ENCODE measurements at places on chromosomes 13 and 19.
A peak's percentile ranks its signal among the peaks of the same experiment; 100 is the strongest.

- DNase-seq: no peak
Measured at GRCh38 chr13:52421216-52421615, 15.2 kb upstream of the THSD1 start.

DNA sequence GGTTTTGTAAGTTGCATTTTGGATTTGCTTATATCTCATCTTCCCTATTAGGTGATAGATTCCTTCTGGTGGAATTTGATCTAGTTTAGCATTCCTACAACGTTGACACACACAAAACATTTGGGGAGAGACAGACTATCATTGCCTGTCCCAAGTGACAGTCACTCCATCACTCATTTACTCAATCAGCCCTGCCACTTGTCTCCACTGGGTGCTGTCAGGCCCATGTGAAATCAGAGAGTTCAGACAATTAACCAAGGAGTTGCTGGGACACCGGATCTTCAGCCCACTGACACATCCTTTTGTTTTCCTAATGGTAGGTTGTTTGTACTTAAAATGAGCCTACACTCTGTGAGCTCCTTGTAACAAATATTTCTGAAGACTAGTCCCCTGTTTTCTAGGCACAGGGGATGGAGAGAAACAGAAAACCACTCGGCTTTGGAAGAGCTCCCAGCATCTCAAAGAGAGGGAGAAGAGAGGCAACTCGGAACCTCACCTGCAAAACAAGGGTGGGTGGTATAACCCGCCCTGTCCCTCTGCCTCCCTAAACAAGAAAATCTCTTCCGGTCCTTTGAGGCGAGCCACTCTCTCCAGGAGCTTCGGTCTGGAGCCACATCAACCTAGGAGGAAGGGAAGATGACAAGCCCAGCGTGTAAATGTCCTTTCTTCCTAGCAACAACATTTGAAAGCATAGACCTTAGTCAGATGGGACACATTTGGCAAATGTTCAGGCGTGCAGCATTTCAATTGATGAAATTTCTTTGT, 440.9 kb upstream of the KLF12 start:
- no peak for DNase-seq

- no peak for DNase-seq
Measured at GRCh38 chr13:86918682-86919081, 752.5 kb upstream of the SLITRK5 start.

- DNase-seq: no peak
Measured at GRCh38 chr19:35217649-35217990, 10.9 kb downstream of the FAM187B start.

DNA sequence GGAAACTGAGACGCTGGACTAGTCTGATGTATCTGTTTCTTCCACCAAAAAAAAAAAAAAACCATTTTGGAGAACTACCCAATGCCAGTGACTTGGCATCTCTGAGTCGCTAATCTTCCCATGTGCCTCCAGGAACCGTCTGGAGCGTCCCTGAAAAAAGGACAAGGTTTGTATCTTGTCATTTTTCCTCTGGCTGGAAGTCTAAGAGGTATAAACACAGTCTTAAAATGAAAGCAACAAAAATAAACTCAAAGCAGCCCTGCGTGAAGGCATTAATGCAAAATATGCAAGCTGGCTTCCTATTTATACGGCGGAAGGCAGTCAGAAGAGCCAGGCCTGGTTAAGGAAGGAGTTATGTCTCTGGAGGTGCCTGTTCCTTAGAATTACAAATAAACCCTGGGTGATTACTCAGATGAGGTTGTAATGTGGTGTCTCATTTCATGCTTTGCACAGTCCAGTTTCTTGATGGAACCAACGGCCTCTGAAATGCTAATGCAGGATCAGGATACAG, 20.3 kb downstream of the ACTN4 start:
- DNase-seq: no peak

- DNase-seq: no peak
Measured at GRCh38 chr13:111304603-111305289, 15.7 kb upstream of the TEX29 start.

DNA sequence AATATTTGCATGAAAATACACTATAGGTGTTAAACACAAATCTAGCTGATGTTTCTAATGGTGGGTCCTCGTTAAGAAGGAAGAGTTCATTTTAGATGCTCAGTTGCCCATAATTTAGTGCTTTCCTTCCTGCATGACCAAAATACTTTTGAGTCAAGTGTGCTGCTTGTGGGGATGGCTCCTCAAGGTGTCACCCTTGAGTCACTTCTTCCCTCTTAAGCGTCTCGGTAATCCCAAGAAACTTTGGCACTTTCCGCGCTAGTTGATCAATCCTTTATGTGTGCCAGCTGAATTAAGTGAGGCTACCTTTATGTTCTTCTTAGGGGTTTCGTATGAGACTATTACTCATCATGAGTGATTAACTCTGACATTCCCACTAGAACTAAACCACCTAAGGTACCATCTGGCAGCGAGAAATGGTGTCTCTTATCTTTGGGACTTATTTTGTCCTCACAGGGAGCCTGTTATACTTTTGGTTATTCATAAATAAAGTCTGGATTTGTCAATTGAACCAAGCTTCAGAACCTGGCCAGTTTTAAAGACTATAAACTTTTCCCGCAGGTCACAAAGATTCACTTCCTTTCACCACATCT, 106.8 kb downstream of the NHLRC3 start:
- DNase-seq: peak; percentile 53

- no peak for DNase-seq
Measured at GRCh38 chr13:111555268-111555808, 234.9 kb downstream of the TEX29 start.

DNA sequence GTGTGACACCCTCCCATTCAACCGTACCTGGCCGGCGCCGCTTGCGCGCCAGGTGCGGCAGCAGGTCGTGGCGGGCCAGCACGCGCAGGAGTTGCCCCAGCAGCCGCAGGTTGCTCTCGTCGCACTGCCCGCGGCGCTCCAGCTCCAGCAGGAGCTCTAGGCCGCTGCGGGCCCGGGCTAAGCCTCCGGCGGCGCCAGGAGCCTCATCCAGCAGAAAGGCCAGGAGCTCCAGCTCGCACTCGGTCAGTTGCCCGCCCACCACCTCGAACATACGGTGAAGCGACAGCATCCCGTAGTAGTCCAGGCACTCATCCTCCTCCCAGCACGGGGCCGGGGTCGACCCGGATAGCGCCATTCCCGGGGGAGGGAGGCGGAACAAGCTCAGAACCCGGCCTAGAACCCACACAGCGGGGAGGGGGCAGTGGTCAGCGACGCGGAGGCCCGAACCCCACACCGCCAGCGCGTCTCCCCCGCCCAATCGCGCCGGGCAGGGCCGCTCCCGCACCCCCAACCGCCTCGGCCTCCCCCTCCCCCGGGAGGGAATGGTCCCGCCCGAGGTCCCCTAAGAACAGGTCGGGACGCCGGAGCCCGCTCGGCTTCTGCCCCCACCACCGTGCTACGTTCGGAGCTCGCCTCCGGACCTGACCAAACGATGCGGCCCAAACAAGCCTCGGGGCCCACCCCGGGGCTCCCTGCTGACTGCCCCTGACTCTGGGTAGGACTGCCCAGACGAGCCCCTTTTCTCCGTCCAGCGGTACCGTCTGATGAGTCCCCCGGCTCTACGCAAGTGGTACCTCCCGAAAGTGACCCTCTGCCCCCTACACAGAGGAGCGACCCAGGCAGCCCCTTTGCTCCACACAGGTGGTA, 591 bp downstream of the DEDD2 start:
- DNase-seq: no peak

DNA sequence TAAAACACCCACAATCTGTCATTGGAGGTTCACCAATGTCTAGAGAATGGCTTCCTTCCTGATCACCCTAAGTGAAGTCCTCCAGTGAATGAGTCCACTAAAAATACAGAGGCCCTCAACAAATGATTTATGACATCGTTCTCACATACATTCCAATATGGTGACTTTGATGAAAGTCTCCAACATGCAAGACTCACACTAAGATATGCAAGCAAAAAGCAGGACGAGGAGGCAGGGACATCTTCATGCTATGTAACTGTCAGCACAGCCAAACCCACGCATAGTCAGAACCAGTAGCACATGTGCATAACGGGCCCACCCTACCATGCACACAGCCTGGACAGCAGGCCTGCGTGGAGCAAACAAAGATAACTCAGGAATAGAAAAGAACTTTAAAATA, 16.6 kb upstream of the LSM14A start:
- DNase-seq: no peak

DNA sequence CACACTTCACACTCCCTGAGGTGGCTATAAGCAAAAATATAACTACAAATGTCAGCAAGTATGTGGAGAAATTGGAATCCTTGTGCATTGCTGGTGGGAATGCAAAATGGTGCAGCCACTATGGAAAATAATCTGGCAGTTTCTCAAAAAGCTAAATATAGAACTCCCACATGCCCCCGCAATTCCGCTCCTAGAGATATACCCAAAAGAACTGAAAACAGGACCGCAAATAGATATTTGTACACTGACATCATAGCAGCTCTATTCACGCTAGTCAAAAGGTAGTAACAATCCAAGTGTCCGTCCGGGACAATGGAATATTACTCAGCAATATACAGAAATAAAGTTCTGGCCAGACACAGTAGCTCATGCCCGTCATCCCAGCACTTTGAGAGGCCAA, 31.5 kb upstream of the TPM4 start:
- DNase-seq: no peak

- no peak for DNase-seq
Measured at GRCh38 chr19:44875666-44876451, 15.2 kb upstream of the TOMM40 start.

GRCh38 chr19:33263325-33264023, 37.8 kb upstream of the SLC7A10 start:
- DNase-seq: no peak

DNA sequence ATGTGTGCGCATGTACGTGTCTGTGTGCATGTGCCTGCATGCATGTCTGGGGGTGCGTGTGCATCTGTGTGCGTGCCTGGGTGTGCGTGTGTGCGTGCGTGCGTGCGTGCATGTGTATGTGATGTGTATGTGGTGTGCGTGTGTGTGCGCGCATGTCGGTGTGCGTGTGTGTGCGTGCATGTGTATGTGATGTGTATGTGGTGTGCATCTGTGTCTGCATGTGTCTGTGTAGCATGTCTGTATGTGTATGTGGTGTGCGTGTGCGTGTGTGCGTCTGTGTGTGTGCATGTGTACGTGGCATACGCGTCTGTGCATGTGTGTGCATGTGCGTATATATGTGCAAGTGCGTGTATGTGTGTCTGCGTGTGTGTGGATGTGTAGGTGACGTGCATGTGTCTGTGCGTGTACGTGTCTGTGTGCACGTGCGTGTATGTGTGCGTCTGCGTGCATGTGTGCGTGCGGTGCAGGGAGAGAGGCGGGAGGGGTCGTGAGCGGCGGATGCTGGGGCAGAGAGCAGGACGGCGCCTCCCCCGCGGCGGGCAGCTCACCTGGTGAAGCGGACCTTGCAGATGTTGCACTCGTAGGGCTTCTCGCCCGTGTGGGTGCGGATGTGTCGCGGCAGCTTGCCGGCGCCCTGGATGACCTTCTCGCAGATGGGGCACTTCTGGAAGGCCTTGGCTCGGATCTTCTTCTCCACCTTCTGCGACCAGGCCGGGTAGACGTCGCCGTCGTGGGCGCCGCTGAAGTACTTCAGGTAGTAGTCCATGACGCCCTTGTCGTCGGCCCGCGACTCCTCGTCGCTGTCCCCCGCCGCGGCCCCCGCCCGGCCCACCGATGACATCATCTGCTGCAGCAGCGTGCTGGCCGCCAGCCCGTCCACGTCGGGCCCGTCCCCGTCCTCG, 13.0 kb downstream of the ZBTB7A start:
- DNase-seq: no peak

GRCh38 chr19:2811221-2811722, 8.4 kb upstream of the ZNF554 start:
- no peak for DNase-seq

DNA sequence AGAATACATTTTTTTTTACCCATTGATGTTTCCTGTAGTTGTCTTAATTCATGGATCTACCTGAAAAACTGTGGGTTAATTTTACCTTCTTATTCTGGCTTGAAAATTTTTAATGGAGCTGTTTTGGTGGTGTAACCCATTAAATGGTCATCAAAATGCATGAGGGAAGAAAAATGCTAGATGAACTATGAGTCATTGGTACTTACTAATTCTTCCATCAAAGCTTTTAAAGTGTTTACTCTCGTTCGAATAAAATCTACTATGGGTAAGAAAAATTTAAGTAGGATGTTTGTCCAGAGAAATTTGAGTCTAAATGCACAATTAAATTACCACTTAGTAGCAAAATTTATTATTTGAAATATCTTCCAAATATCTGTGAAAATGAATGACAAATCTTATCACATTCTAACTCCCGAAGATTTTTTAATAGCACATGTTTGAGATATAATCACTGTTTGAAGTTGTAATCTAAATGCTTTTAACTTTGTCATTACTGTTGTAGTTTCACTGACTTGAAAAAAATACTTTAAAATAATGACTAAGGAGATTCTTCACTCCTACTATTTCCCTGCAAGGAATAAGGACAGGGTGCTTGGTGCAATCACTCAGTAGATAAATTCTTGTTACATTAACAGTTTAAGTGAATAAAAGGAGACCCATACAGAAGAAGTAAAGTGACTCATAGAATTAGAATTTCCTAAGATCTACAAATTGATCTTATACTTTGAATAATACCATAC, 437.7 kb downstream of the IRS2 start:
- no peak for DNase-seq

GRCh38 chr13:32610538-32610937, 24.3 kb downstream of the PDS5B start:
- no peak for DNase-seq

DNA sequence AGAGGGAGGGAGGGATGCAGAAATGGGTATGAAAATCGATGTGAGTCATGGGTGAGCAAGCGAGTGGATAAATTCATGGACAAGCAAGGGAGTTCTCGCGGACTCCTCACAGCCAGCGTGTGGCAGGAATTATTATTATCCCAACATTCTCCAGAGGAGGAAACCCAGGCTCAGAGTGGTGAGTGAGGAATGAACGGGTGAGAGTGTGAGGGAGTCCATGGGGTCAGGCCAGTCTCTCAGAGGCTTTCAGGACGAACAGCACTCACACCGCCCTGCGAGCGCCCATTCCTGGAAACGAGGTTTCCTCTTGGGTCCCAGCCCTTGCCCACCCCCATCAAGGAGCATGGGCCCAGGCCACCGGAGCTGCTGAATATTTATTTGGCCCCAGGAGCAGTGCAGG, 6.3 kb upstream of the DNAAF3 start:
- no peak for DNase-seq

DNA sequence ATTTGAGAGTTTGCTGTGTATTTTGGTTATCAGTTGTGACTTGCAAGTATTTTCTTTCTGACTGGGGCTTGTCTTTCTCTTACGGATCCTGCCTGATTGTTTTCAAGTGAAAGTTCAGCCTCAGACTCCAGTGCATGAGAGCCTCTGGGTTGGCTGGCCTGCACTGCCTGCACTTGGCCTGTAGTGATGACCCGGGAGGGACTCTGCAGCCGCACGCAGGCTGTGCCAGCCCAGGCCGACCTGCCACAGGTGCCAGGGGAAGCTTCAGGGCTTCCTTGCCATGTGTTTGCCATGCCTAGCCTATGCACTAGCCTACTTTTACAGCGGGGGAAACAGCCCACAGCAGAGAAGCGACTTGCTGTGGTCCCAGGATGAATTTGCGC, 77.0 kb downstream of the KDM4B start:
- no peak for DNase-seq

- DNase-seq: no peak
Measured at GRCh38 chr13:98508685-98509084, 68.2 kb downstream of the STK24 start.

Measured in SK-N-MC (cell line).